Activated B cell treated with CpG ODN at 0.5 μM for 24 hours (primary cell): ENCODE measurements at places on chromosomes 13 and 19. TPM values are rescaled to one million over a fixed set of nuclear protein-coding genes. Genes with fewer than 3 reads are reported as not detected.

- DNase-seq, result no peak
Measured at GRCh38 chr13:95115525-95115924, 185.7 kb downstream of the ABCC4 start.

The NPHS1 gene
- 0.18 TPM in 1 of 2 replicates, not detected in the other for total RNA-seq

DNA sequence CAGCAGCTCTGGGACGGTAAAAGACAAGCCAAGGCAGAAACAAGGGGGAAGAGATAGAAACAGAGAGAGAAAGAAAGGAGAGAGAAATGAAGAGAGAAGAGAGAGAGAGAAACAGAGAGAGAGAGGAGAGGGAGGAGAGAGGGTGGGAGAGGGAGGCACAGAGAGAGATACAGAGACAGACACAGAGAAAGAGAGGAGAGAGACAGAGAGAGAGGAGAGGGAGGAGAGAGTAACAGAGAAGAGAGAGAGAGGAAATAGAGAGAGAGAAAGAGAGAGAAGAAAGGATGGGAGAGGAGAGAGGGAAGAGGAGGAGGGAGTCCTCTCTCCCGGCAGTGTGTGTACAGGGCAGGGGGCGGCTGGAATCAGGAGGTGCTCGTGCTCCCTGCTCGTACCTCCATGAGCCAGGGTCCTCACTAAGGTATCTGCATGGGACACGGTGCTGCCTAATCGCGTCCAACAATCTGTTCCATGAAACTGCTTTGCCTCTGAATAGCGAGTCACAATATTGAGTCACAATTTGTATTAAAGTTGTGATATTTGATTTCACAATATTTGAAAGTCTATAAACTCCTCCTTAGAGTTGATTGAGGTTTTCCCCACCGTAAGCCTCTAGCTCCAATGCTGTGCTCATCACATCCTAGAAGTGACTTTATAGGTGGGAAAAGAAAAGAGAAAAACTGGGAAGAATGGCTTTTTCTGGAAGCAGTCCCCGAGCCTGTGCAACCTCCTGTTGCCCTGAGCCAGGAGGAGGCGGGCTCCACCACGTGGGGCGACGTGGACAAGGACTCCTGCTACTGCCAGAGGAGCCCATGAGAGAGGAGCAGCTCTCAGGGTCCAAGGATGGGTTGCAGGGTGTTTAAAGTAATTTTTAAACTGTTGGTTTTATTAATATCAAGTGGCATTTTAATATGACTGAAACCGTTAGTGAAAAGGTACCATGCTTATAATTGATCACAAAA, 81.7 kb upstream of the ARHGEF7 start:
- DNase-seq, result no peak

GRCh38 chr19:10078329-10078728, 7.8 kb upstream of the SHFL start:
- no peak for DNase-seq

DNA sequence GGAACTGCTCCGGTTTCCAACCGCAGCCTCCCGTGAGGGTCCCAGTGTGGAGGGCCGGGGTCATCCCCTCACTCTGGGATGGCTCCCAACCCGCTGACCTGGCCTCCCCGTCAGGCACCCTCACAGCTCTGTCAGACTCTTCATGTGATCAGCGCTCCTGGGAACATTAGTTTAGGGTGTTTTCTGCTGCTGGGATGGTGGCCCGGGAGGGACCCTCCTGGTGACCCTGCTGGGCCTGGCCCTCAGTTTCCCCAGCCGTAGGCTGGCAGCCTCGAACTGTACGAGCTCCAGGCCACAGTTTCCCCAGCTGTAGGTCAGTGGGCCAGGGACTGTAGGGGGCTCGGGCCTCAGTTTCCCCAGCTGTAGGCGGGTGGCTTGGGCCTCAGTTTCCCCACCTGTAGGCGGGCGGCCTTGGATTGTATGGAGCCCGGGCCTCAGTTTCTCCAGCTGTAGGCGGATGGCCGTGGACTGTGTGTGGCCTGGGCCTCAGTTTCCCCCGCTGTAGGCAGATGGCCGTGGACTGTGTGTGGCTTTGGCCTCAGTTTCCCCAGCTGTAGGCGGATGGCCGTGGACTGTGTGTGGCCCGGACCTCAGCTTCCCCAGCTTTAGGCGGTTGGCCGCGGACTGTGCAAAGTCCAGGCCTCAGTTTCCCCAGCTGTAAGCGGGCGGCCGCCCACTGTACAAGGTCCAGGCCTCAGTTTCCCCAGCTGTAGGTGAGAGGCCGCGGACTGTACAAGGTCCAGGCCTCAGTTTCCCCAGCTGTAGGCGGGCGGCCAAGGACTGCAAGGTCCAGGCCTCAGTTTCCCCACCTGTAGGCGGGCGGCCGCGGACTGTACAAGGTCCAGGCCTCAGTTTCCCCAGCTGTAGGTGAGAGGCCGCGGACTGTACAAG, 1.3 kb upstream of the PTBP1 start:
- DNase-seq, result no peak

GRCh38 chr13:74251778-74252519, 117.7 kb upstream of the KLF12 start:
- no peak for DNase-seq

The BRME1 gene
- total RNA-seq, result 1.2 and 2.0 TPM in 2 replicates

- no peak for DNase-seq
Measured at GRCh38 chr13:44453069-44453468, 79.4 kb downstream of the SERP2 start.

DNA sequence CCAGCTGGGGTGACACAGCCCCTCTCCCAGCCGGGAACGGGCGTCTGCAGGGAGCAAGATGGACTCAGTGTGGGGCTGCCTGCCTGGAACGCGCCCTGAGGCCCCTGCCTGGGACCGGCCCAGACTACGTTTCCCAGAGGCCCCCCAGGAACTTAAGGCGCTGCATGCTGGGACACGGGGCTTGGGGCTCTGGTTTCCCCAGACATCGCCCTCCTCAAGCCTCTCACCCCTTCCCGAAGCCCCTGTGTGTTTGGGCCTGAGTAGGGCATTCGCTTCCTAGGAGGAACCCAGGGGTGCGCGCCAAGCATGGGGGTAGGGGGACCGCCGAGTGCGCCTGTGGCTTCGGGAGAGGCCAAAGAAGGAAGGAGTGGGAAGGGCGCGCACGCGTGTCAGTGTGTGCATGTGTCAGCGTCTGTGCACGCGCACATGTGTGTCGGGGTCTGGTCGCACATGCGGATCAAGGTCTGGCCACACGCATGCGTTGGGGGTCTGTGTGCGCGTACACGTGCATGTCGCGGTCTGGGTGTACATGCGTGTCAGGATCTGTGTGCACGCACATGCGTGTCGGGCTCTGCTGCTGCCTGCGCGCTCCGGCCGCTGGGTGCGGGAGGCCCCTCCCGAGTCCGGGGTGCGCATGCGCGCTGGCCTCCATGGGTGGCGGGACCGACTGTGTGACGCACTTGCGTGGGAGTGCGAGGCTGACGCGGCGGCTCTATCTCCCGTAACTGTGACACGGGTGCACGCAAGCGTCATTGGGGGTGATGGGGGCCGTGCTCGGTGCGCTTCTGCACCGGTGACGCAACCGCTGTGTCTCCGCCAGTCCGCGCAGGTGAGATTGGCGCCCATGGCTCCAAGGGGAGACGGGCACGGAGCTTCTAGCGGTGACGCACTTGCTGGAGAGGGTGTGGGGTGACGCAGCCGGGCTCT, 16.2 kb downstream of the ZNF331 start:
- DNase-seq, result peak; percentile 82

- no peak for DNase-seq
Measured at GRCh38 chr13:109644069-109644750, 142.2 kb downstream of the IRS2 start.

- DNase-seq, result no peak
Measured at GRCh38 chr19:30153326-30154210, 211.5 kb downstream of the URI1 start.

- DNase-seq, result no peak
Measured at GRCh38 chr13:87999788-88000187, 328.6 kb downstream of the SLITRK5 start.

DNA sequence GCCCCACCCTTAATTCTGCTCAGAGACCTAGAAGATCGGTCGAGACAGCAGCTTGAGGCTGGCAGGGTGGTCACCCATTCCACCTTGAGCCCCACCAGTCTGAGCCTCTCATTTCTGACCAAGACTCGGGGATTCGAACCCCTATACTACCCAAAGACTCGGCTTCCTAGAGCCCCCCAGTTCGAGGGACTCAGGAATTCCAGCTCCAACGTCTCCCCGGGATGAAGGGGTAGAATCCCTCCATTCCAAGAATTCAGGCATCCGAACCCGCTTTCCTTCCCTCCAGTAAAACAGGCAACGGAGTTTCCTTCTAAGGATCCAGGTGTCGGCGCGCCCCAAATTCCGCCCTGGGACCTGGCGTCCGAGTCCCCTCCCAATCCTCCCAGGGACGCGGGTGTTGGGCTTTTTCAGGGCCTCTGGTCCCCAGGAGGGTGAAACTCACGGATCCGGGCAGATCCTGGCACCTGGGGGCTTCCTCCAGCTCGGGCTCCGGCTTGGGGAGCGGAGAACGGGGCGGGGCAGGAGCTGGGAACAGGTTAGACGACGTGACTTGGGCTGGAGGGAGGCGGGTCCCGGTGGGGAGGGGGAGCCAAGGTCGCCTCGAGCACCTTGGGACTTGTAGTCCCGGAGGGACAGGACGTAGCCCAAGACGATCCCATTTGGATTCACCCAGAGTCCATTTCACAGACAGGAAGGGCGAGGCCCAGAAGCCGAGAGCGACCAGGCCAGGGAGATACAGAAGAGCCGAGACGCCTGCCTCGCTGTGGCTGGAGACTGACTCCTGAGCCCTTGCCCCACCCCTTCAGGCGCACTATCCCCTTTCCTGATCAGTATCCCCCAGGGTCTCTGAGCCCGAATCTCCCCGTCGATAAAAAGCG, at the start of gene PPP1R13L:
PPP1R13L (minus strand) TSS at position 513 of the 878 bp plus-strand sequence. CDS start 6,751 bp downstream, outside the sequence.
- no peak for DNase-seq

The NR1H2 gene
- total RNA-seq, result 66.9 and 79.5 TPM in 2 replicates

DNA sequence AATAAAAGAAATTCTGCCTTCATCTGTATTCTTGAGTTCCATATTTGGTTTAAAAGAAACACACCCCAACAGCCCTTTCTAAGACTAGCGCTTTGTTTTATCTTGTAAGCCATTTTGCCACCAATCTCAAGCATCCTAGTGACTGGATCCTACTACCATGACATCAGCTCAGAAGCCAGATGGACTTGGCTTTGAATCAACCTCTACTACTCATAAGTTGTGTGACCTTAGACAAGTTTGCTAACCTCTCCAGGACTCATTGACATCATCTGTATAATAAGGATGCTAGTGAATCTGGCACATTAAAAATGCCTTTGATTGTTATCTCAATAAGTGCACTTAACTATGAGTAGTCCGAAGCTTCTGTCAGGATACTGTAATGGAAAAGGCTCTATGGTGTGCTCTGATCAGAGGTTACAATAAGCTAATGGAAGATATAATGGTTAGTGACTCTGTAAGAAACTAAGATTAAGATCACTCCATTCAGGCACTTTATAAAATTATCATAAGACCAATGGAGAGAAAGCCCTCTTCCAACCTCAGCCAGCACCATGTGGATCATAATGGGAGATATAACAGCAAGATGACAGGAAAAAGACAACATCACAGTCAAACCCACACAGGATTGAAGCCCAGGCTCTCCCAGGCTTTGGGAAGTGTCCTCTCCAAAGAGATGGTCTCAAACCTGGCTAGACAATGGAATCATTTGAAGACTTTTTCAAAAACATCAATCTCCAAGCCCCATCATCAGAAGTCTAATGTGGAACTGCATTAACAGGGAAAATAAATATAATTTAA, 180.6 kb upstream of the MIR17HG start:
- DNase-seq, result no peak

DNA sequence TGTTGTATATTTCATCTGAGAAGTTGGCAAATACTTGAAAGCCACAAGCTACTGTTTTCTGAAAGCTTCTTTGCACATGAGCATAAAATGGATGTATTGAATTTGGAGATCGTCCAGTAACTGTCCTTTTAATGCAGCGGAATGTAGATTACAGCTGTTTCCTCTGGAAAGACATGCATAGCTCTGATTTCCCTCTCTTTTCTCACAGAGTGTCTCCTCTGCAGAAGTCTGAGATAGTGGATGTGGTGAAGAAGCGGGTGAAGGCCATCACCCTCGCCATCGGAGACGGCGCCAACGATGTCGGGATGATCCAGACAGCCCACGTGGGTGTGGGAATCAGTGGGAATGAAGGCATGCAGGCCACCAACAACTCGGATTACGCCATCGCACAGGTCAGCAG, 283.0 kb downstream of the SHISA2 start:
- DNase-seq, result no peak

- no peak for DNase-seq
Measured at GRCh38 chr13:99003186-99003585, 25.3 kb upstream of the DOCK9 start.

DNA sequence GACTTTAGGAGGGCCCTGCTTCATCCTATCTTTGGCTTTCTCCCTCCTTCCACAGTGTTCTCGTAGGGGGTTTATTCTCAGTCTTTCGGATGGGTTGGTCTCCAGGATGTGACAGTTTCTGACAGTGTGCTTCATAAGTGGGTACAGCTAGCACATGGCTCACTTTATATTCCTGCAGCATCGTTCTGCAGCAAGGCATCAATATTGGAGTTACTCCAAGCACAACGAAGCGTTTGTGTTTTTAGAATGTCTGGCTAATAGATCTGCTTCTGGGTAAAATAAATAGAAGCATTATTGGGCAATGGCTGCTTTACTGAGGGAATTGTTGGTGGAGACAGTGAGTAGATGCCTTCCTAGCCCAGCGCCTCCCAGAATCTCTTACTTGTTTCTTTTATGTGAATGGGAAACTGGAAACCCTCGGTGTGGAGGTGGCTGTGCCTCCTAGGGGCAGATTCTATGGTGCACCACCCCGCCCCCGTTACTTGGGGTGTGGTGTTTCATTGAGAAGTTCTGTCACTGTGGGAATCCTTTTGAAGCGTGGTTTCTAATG, 2.0 kb downstream of the FARP1 start:
- no peak for DNase-seq

- no peak for DNase-seq
Measured at GRCh38 chr19:5326986-5327623, 13.5 kb downstream of the PTPRS start.

GRCh38 chr13:43751624-43752023, 35.1 kb downstream of the ENOX1 start:
- DNase-seq, result no peak

The TNFSF9 gene
- total RNA-seq, result 6.0 and 7.1 TPM in 2 replicates

The SIGLEC5 gene
- 0.22 TPM in 1 of 2 replicates, not detected in the other for total RNA-seq

- no peak for DNase-seq
Measured at GRCh38 chr13:23865906-23866305, 23.3 kb downstream of the MIPEP start.

GRCh38 chr19:54141356-54141755, 3.8 kb downstream of the CNOT3 start:
- no peak for DNase-seq

The KIR2DL4 gene
- total RNA-seq, result not detected in 2 replicates

The TEKTIP1 gene
- total RNA-seq, result 7.1 and 8.1 TPM in 2 replicates

The MYPOP gene
- 5.6 and 6.0 TPM in 2 replicates for total RNA-seq

DNA sequence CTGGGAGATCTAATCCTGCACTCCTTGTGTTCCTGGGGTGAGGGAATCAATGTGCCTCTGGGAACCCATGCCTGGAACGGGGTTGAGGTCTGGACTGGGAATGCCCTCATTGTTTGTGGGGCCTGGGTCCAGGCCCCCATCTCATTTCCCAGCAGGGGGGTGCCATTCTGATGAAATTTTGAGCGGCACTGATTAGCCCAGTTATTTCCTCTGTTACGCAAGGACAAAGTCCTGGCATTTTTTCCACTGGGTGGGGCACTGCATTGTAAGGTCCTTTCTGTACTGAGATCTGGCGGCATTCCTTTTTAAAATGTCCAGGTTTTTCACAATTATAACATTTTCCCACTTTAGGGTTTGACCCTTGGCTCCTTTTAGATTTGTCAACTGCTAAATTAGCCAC, 14.8 kb downstream of the FPR3 start:
- DNase-seq, result no peak

GRCh38 chr13:22175241-22175640, 504.4 kb downstream of the FGF9 start:
- no peak for DNase-seq
